Urothelium cell line (cell line): ENCODE measurements at places on chromosomes 7 and 10.

GRCh38 chr7:99535667-99536066 is 16.2 kb downstream of the FAM200A start:
- no peak for DNase-seq

- DNase-seq = no peak
Measured at GRCh38 chr7:93026425-93026824, 91.4 kb downstream of the SAMD9 start.

GRCh38 chr7:43077732-43078391 is 34.6 kb upstream of the HECW1 start:
- DNase-seq = peak; percentile 40

GRCh38 chr7:1736484-1736817 is 66.4 kb downstream of the ELFN1 start:
- DNase-seq = no peak

DNA sequence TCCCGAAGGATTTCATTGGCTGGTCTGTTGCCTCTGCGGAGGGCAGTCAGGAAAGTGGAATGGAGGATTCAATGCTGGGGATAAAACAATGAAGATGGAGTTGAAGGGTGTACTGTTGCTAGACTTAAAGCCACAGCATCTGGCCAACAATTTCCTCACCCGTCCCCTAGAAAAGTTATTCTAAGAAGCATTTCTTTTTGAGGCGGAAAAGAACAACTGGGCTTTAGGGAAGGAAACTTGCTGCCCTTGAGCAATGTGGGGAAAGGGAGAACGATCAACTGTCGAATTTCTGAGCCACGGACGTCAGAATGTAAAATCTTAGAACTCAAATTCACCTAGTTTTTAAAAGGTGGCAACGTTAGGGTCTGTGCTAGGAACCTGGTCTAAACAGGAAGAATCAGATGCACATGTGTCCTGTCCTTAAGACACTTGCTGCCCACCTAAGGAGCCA is 664 bp downstream of the FMC1 start:
- DNase-seq = no peak

DNA sequence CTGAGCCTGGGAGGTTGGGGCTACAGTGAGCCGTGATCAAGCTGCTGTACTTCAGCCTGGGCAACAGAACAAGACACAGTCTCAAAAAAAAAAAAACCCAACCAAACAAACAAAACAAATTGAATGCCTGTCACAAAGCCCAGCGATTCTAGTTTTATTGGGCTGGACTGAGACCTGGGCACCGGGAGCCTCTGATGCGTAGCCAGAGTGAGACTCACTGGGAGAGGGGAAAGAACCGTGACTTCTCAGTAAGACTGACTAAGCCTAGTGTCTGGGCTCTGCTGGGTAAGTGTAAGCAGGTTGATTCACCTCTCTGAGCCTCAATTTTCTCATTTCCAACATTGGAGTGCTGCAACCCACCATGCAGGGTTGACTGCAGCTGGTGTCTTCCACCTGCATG is 10.1 kb upstream of the LEP start:
- DNase-seq = no peak

- DNase-seq = no peak
Measured at GRCh38 chr10:114337510-114338462, 66.5 kb downstream of the AFAP1L2 start.

DNA sequence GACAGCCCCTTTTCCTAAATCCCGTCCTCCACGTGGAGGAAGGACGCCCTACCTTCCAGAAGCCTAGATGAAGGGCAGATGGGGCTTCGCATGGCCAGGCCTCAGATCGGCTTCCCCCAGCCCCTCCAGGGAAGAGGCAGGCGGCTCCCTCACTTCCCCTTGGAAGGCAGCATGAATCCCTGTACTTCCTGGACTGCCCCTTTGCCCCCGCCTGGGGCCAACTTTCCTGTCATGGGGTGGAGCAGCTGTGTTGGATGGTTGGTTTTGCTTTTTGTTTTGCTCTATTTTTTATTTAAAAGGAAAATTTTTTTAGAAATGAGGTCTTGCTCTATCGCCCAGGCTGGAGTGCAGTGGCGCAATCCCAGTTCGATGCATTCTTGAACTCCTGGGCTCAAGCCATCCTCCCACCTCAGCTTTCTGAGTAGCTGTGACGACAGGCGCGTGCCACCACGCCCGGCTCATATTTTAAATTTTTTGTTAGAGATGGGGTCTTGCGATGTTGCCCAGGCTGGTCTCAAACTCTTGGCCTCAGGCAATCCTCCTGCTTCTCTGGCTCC is 27.2 kb downstream of the GTF2IRD1 start:
- DNase-seq = no peak

GRCh38 chr10:293636-294035 is 158.4 kb downstream of the ZMYND11 start:
- DNase-seq = no peak

- DNase-seq = no peak
Measured at GRCh38 chr7:13278020-13278419, 590.6 kb downstream of the ARL4A start.

- DNase-seq = no peak
Measured at GRCh38 chr10:96746503-96746902, 26.2 kb upstream of the PIK3AP1 start.

DNA sequence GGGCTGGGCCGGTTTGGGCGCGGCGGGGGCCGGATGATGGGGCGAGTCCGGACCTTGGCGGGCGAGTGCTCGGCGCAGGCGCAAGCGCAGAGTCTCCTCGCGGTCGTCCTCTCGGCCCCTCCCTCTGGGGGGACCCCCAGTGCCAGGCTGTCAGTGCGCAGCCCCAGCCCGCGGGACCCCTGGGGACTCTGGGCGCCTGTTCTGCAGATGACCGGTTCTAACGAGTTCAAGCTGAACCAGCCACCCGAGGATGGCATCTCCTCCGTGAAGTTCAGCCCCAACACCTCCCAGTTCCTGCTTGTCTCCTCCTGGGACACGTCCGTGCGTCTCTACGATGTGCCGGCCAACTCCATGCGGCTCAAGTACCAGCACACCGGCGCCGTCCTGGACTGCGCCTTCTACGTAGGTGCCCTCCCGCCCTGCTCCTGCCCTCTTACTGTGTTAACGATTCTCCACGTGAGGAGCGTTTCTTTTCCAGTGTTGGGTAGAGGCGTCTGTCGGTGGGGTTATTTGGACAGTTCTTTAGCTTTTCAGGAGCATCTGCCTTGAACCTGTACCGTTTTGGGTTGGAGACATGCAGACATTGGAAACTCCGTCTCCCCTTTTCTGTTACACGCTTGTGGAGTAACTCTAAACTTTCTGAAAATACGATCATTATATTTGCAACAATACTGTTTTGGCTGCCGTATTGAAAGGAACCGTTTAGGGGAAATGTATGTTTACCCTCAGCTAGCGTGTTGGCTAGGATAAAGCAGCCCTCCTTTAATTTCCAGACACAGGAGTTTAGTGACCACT is 706 bp downstream of the BUB3 start:
- peak; percentile 58 for DNase-seq

DNA sequence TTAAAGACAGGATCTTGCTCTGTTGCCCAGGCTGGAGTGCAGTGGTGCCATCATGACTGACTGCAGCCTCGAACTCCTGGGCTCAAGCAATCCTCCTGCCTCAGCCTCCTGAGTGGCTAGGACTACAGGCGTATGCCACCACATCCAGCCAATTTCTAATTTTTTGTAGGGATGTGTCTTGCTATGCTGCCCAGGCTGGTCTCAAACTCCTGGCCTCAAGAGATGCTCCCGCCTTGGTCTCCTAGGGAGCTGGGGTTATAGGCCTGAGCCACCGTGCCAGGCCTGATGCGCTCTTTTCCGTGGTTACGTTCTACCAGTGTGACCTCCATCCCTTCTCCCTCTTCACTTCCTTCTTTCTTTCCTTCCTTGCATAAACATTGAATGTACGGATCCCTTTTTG is 34.2 kb upstream of the IL15RA start:
- no peak for DNase-seq

DNA sequence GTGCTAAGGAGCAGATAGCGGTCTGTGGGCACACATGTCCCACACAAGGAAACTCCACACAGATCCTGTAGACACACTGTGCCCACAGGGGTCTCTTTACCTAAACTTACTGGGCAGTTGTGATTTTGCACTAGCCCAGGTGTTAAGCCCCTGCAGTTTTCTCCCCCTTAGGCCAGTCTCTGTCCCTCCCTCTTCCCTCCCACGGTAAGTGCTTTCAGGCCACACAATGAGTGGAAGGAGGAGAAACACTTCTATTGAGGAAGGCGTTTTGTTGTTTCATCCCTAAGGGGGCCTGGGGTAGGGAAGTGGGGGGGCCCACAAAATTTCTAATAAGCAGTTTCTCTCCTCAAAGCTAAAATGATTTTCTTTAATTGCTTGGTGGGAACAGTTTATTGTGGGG is 51.4 kb downstream of the FBXW4 start:
- DNase-seq = no peak

GRCh38 chr7:54921116-54921515 is 97.7 kb upstream of the EGFR start:
- DNase-seq = no peak

GRCh38 chr10:132532179-132532578 is 5.4 kb upstream of the INPP5A start:
- no peak for DNase-seq

- no peak for DNase-seq
Measured at GRCh38 chr7:50717181-50717580, 65.5 kb downstream of the GRB10 start.

DNA sequence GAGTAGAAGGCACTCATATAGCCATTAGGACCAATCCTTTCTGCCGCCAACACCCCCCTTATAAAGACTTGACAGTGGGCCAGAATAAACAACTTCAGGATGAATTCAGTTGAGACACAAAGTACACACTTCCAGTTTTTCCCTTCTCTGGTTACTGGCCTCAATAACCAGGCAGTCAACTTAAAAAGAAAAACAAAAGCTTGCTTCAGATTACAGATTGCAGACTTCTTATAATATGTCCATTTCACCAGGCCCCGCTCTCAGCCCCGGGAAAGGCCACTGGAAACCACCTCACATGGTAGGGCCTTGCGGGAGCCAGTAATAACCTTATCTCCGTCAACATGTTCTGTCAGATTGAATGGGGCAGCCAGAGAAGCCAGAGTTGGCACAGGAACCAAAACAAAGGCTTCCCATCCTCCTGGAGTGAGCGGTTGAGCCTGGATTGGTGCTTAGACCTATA is 108.8 kb downstream of the EGFR start:
- no peak for DNase-seq

DNA sequence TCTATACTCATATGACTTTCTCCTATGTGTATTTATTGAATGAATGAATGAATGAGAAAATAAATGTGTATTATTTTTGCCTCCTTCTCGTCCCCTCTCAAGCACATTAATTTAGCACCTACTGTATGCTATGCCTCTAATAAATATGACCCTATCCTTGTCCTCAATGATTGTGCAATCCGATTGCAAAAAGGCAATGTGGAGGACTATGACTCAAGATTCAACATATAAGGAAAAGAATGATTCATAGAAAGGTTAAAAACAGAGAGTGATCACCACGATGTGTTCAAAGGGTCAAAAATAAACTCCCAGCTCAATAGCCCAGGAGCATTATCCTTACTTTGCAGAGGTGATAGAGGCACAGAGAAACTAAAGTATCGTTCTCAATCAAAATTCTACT is 322.8 kb upstream of the SORCS1 start:
- no peak for DNase-seq

DNA sequence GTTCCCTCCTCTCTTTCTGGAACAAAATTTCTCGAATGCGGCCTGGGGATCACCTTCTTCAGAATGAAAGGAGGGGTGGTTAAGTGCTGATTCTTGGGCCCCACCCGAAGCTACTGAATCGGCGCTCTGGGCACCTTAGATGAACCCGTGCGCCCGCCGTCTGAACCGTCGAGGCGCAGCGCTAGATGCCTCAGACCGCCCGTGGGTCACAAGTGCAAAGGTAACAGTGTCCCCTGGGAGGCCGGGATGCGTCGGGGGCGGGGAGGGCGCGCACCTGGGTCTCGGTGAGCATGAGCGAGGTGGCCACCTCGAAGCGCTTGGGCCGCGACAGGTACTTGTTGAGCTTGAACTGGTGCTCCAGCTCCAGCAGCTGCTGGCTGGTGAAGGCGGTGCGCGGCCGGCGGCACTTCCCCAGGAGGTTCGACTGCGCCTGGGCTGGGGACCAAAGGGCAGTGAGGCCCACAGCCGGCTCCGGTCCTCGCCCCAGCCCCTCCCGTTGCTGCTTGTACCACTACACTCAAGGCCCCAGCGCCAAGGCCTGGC is 4.2 kb downstream of the MNX1 start:
- DNase-seq = no peak

- no peak for DNase-seq
Measured at GRCh38 chr7:69398986-69399385, 199.3 kb upstream of the AUTS2 start.

- DNase-seq = no peak
Measured at GRCh38 chr7:116393654-116394053, 105.9 kb upstream of the CAV2 start.

DNA sequence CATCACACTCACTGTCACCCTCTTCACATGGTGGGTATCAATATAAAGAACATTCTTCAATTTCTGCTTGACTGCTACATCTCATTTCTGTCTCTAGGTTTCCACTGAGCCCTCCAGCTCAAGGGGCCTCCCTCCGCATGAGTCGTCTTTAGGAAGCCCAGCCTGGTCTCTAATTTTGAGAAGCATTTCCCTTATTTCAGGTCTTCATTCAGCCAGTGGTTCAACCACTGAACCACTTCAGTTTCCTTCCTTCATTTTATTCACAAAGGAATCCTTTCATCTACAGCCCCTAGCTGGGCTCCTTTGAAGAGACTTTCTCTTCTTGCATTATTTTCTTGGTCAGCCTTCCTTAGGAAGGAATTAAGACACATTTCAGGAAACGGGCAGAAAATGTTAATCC is 257.4 kb downstream of the KCNMA1 start:
- no peak for DNase-seq

DNA sequence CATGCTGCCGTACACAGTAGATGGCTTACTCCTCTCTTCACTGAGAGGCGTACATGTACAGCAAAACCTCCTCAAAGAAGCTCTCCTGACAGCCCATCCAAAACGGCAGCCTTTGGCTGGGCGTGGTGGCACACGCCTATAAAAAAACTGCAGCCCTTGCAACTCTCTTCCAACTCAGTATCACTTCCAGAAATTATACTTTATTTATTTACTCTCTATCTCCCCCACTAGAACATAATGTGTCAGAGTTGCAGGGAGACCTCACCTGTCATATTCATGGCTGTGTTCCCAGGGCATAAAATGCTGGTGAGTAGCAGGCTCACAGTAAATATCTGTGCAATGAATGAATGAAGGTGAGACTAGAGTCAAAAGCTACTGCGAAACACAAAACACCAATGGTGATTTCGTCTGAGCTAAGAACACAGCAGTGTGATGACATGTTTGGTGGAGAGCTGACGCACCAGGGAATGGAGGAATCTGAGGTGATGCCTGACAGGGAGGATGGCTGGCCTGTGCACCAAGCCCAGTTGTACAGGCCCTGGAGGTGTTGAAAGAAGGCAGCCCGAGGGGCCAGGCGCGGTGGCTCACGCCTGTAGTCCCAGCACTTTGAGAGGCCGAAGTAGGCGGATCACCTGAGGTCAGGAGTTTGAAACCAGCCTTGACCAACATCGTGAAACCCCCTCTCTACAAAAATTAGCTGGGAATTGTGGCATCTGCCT is 55.3 kb downstream of the COBL start:
- no peak for DNase-seq
